ENCODE measurements at places on chromosomes 5 and 9.
A peak's percentile ranks its signal among the peaks of the same experiment; 100 is the strongest.

DNA sequence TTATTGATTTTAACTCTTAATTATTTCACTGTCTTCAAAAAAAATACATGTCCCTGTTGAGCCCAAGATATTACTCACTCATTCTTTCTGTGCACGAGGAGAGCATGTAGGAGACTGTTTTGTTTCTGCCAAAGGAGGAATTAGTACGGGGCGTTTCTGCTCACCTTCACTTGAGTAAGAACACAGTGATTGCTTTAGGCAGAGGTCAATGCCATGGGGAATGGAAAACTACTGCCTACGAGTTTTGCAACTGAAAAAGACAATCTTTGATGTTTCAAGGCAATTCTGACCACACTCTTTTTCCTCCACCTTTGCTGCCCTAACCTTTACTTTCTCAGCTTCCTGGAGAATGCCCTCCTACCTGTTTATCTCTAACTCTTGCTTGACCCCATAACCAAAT is 109.4 kb downstream of the CCDC192 start:
- DNase-seq, result no peak

- DNase-seq, result no peak
Observed at GRCh38 chr9:3689555-3689954, 163.8 kb upstream of the RFX3 start.

DNA sequence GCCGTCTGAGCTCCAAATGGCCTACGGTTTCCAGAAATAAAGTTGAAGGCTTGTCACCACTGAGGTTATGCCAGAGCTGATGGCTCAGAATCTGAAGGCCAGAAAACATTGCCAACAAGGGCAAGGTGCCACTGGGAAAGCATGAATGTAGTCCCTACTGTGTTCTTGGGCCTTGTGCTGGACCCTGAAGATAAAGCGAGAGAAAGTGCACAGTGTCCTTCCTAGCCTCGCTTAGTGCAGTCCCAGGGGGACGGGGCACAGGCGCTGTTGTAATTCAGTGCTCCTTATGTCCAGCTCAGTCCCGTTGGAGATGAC is 84.5 kb downstream of the NDFIP1 start:
- no peak for DNase-seq

- DNase-seq, result no peak
Observed at GRCh38 chr9:95876595-95876994, 1.1 kb downstream of the ERCC6L2 start.

- DNase-seq, result no peak
Observed at GRCh38 chr5:138180183-138180782, 1.4 kb downstream of the KIF20A start.

DNA sequence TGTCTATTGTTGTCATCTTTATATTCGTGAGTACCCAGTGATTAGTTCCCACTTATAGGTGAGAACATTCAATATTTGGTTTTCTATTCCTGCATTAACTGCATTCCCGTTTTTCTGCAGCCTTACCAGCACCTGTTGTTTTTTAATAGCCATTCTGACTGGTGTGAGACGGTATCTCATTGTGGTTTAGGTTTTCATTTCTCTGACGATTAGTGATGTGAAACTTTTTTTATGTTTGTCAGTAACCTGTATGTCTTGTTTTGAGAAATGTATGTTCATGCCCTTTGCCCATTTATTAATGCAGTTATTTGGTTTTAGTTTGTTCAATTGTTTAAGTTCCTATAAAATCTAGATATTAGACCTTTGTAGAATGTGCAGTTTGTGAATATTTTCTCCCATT is 546.0 kb upstream of the RORB start:
- DNase-seq, result no peak

DNA sequence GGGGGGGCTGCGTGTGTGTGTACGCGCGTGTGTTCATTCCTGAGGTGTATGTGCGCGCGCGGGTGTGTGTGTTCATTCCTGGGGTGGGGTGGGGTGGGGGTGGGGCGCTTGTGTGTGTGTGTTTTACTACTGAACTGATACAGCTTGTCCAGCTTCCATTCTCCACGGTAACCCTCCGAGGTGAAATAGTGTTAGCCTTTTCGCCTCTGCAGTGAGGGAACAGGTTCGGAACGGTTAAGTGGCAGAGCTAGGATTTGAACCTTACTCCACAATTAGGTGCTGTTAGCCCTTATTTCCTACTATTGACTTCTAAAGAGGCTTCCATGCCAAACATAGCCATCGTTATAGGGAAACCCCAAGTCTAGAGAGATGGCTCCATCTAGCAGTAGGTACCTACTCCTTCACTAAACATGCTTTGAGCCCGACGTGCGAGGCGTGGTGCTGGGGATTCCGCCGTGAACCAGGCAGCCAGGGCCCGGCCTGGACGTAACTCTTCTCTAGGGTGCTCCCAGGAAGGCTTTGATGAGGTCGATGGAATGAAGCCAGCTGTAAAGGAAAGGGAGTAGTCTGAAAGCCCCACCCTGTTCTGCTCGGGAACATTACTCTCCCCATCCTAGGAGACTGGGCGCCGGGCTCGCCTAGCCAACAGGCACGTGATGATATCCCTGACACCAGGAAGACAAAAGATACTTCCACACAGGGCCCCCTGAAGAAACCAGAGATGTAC is 782 bp upstream of the SKP1 start:
- no peak for DNase-seq

GRCh38 chr9:91382298-91382697 is 20.6 kb upstream of the AUH start:
- no peak for DNase-seq

- DNase-seq, result no peak
Observed at GRCh38 chr9:82284758-82285157, 296.2 kb downstream of the SPATA31D1 start.

DNA sequence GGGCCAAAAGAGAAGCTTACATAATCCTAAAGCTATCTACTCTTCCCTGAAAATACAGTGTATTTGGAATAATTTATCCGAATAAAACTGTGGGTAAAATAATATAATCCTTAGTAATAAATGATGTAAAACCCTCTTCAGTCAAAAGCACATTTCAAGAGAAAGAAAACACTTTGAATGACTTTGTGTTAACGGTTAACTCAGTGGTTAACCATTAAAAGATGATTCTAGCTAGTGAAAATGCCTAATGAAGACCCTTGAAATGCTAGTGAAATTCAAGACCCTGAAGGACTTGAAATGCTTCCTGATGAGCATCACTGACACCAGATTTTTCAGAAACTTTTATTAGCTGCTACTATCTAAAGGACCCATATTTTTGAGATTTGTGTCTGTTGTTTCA is 70.7 kb downstream of the COX7C start:
- DNase-seq, result no peak

DNA sequence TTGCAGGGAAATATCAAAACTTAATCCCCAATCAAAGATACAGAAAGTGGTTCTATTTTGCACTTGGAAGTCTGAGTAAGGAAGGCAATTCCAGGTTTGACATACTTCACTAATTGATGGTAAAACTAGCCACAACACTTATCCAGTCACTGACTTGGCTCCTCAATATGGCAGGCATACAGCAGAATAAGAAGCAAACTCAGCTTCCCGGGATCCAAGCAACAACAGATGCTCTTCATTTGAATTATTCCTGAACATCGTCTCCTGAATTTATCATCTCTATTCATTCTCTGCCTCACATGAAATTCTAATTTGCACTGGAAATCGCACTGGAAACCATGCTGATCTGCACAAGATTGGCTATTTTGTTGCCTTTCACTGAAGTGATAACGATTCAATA is 629.6 kb downstream of the PRELID2 start:
- no peak for DNase-seq

- no peak for DNase-seq
Observed at GRCh38 chr9:90925581-90926257, 124.1 kb downstream of the SYK start.

DNA sequence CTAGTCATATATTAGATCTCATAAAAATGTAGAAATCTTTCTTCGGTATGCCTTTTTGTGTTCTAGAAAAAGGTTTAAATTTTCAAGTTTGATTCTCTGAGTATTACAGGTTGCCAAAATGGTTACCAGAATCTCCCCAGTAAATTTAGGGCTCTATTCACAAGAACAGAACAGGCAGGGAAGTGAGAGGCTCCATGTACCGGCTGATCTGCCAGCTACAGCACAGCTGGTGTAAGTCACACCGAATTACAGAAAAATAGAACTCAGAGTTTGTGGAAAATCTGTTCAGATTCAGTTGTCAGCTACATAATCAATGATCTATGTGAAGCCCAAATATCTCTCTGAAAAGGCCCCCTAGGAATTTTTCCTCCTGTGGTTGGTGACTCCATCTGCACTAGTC is 10.5 kb downstream of the FAM81B start:
- DNase-seq, result no peak

DNA sequence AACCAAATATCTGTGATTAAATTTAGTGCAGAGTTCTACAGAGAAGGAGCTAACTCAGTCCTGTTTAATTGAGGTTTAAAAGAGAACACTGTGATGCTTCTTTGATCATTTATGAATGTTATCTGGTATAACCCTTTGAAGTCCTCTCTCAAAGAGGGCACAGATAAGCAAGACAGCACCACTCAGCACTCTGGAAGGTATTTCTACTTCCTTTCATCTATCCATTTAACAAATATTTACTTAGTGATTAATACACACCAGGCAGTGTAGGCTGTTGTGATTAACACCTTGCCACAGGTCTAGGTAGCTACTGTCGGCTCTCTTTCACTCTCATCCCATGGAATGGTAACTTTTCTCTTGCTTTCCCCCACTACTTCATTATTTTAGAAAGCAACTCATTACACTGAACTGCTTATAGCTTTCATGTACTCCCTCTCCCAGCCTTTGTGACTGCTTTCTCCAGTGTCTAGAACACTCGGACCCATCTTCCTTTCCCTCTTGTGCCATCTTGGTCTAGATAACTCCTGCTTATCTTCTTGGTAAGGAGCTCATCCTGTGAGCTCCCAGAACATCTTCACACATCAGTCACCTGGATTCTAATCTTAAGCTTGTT is 54.7 kb downstream of the GLDC start:
- DNase-seq, result no peak

GRCh38 chr9:6944093-6944551 is 186.3 kb downstream of the KDM4C start:
- DNase-seq, result no peak

DNA sequence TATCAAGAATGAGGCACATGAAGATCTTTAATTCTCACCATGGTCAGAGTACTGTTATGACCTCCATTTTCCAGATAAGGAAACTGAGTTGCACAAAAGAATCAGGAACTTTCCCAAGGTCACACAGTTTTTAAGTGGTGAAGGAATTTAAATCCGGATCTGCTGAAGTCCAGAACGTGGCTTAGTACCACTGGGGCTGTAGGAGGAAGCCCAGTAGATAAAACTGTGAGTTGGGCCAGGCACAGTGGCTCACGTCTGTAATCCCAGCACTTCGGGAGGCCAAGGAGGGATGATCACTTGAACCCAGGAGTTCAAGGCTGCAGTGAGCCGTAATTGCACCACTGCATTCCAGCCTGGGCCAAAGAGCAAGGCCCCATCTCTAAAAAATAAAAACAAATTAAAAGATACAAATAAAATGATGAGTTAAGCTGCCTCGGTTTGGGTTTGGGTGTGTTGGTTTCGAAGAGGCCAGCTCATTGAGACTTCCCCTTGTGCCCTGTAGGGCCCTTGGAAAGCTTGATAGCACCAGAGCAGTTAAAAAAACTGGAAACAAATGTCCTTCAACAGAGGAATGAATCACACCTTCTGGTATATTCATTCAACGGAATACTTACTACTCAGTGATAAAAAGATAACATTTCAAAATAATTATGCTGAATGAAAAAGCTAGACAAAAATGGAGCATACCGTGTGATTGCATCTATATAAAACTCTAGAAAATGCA is 20.1 kb downstream of the ATOX1 start:
- DNase-seq, result no peak

- DNase-seq, result peak; percentile 8
Observed at GRCh38 chr9:92807757-92808725, 43.4 kb upstream of the BICD2 start.

DNA sequence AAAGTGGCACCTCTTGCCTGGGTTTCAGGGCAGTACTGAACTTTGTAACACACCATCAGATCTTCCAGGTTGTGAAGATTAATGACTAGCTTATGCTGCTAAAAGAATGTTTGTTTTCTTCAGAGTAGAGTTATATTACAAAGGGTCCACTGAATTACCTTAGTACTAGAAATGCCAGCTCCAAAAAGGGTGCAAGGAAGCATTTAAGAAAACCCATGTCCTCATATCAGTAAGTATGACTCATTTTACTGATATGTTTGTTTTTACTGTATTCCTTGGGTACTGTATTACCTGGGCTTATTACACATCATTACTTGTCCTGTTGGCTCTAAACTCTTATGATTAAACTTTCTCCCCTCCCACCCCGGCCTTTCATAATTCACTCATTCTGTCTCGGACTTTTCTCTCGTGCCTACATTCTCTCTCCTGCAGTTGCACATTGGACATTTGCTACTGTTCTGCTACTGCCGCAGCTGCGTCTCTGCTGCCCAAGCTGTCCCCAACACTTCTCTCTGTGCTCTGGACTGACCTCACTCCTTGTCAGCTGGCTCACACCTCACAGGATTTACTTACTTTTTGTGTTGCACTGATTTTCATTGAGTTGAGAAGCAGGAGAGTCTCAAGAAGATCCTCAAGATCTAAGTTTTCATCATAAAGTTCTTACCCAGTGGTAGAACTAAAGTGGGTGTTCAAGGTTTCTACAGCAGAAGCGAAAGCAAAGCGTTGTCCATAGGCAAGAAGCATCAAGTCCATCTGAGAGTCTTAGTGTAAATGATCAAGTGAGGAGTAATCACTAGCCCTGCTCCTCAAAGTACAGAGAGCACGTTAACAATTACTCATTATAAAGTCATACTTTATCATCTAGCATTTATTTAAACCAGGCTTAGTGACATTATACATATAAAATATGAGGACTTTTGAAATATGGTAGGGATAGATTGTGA is 53.2 kb upstream of the C9orf72 start:
- DNase-seq, result no peak

GRCh38 chr5:137114529-137114928 is 384.6 kb downstream of the SPOCK1 start:
- no peak for DNase-seq

DNA sequence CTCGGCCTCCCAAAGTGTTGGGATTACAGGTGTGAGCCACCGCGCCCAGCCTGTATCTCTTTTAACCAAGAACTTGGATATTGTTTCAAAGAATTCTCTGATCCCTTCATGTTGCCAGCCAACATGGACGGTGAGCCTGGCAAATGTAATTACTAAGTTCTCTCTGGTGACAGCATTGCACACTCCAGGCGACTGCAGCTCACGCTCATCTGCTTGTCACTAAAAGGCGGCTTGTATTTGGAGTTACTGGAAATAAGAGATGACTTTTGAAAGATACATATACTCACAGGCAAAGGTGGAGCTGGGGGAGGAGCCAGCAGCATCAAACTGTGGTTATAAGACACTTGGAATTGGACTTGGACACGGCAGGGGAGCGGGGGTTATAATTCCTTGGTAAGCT is 172.3 kb downstream of the SLIT3 start:
- DNase-seq, result no peak

GRCh38 chr9:4832786-4833579 is 40.2 kb downstream of the RCL1 start:
- DNase-seq, result no peak

Data from stimulated activated CD8-positive, alpha-beta memory T cell treated with anti-CD3 and anti-CD28 coated beads, Interleukin-4, amount 100 ng/mL, for 1 hour (primary cell).